ENCODE measurements at places on chromosomes 11 and 22. TPM values are rescaled to one million over a fixed set of nuclear protein-coding genes. Genes with fewer than 3 reads are reported as not detected.

- no peaks in the 10 kb centered on the region for H3K36me3 ChIP-seq
- H3K4me1 ChIP-seq, result peaks cover 52% of the 10 kb centered on the region
- H3K27ac ChIP-seq, result peak overlapping the region; percentile 20
These were observed 199.9 kb downstream of the MAML2 start for GRCh38 chr11:96143041-96143521.

DNA sequence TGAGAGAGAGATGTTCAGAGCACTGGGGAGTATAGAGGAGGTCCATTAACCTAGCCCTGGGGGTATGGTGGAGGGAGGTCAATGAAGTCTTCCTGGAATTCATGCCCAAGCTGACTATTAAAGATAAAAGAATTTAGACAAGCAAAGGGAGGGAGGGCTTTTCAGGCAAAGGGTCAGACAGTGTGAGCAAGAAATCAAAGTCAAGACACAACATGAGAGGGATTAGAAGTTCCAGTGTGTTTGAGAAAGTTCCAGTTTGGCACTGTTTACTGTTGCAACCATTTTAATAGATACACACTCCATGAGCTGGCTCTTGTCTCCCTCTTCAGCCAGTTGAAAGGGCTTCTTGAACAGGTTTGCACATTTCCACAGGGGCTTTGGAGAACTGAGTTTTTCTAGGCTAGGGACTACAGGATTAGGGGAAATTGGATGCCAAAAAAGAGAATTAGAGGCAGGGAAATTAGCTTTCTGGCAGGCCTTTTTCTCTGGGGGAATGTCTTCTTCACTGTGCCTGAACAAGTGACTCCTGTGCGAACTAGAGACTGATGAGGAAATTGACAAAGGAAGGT lies 14.7 kb upstream of the NNMT start:
- no peak overlapping the region for H3K4me3 ChIP-seq
- no peaks in the 10 kb centered on the region for H3K36me3 ChIP-seq
- peaks cover 29% of the 10 kb centered on the region for H3K4me1 ChIP-seq
- no peak for DNase-seq
- peaks cover 2% of the 10 kb centered on the region for H3K27me3 ChIP-seq

APOBEC3F gene
- not detected for total RNA-seq

YPEL4 gene
- total RNA-seq, result 3.6 TPM
